ENCODE measurements at places on chromosomes 12 and 14. TPM values are rescaled to one million over a fixed set of nuclear protein-coding genes. Genes with fewer than 3 reads are reported as not detected.

MANSC1 gene
- total RNA-seq: 1.3 TPM

CLEC2A gene
- total RNA-seq: not detected

MARK3 gene
- 69.2 TPM for total RNA-seq

POTEM gene
- not detected for total RNA-seq

Data from regular cardiac myocyte (primary cell).